ENCODE measurements at places on chromosomes 7 and 10.

- DNase-seq, result no peak
These were observed 34.7 kb downstream of the MINDY4 start for GRCh38 chr7:30805931-30806330.

DNA sequence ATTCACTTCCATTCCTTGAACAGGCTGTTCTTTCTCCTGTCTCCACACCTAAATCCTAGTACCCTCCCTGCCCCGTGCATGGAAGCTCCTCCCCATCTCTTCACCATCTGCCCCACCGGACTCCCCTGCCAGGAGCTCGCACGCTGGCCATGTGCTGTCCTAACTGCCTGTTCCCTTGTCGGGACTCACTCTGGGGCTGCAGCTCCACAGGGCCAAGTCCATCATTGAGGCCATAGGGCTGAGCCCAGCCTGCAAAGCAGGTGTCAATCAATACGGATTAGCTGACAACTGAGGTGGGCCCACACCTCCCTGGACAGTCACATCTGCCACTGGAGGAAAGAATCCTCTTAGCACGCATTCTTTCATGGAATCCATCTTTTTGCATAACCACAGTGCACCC lies 41.4 kb upstream of the DMBT1 start:
- no peak for DNase-seq

DNA sequence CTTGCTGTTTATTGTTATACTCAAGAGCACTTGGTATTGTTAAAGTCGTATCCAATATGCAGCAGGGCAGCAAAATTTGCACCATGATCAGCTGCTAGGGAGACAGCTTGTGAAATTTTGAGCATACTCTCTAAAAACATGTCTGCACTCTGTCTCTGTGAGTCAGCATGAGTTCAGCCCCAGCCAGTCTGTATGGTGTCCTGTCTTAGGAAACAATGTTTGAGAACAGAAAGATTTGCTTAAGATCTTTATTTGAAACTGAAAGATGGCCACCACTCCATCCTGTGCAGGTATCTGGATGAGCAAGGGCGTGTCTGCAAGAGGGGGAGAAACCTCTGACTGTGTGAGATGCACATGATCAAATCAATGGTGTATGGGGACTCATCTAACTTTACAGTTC lies 97.1 kb downstream of the GNAI1 start:
- DNase-seq, result no peak

DNA sequence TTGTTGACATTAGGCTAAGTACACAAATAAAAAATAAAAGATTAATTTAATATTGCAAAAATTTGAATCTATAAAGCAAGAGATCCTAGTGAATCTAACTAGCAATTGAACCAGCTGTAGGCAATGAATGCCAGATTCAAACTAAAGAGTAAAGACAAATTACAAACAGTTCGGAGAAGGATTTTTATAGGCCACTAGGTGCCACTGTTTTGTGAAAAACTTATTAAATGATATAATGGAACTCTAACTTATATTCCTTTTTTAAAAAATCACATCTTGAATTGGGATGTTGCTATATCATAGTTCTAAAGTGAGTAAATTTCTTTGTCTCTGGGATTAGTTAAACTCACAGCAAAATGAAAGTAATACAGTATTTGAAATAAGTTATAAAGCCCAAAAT lies 39.1 kb upstream of the GNAI1 start:
- no peak for DNase-seq

DNA sequence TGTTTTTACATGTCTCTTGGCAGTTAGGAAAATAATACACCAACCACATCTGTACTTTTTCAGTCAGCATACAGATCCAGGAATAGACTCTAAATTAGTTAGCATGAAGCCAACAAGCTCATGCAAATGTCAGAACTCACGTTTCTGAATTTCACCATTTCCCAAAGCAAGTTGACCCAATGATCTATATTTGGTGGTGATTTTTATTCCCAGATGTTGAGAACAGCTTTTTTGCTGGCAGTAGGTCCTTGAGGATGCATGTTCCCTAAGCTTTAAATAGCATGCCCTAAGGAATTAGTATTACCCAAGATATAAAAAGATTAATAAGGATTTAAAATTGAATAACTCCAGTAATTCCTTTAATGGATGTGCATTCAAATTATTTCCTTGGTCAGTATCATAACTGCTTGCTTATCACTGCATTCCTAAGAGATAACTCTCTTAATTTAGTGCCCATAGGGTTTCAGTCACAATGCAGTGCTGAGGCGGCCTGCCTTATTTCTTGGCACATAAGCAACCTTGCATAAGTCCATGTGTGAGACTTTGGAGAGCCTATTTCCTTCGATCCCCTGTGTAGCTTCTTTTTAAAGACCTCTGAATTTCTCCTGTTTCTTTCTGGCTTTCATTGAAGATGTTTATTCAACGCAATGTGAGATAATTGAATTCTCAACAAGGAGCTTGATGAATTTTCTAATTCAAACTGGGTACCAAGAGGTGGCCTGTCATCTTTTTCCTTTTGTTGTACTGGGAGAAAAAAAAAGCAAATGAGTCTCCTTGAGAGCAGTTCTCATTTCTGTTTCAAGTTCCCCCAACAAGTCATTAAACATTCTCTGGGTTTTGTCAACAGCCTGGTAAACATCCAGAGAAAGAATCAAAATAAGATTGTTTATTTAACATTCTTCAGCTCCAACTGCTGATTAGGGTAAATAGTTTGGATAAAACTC lies 135.3 kb upstream of the MEOX2 start:
- DNase-seq, result no peak

- DNase-seq, result no peak
These were observed 52.0 kb downstream of the ZNF22 start for GRCh38 chr10:45052700-45053099.

DNA sequence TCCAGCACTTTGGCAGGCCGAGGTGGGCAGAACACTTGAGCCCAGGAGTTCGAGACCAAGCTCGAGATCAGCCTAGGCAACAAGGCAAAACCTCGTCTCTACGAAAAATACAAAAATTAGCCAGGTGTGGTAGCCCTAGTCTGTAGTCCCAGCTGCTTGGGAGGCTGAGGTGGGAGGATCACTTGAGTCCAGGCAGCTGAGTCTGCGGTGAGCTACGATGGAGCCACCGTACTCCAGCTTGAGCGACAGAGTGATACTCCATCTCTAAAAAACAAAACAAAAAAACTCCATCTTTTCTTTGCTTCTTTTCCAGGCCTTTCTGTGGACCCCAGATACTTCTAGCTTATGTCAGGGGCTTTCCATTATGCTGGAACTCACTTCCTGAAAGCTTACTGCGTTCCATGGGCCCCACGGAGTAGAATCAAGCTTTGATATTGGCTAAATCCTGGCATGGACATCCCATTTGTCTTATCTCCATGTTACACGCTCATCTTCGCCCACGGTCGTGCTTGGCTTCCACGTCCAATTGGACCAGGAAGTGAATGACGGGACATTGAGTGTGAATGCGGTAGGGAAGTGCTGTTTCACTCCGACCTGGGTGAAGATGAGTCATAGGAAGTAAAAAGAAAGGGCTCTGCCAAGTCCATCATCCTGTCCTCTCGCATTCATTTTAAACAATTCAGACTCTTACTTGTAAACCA lies 45.7 kb downstream of the FAM171A1 start:
- no peak for DNase-seq

- no peak for DNase-seq
These were observed 622.6 kb upstream of the CELF2 start for GRCh38 chr10:10394933-10395658.

DNA sequence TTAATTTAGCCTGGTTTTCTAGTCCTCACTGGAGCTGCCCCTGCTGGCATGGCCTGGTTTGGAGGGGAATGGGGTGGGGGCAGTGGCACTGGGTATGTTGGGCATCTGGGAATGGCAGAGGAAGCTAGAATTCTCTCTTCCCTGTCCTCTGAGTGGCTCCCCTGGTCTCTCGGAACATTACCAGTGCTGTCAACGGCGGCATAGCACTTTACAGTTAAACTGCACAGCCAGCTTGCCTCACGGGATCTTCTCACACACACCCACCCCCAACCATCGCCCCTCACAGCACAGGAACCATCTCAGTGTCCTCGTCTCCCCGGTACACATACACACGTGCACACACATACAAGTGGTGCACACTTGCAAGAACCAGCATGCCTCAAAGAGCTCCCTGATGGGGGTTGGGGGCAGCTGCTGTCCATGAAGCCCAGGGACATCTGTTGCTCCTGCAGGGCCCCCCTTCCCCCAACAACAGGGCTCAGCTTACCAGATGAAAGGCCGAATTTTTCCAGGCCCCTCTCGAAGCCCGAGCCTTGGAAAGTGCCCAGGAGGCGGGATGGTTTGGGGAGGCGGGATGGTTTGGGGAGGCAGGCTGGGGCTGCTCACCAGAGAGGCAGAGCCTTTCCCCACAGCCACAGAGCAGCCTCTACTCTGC lies 41.0 kb downstream of the TSPAN15 start:
- no peak for DNase-seq

- no peak for DNase-seq
These were observed 59.9 kb upstream of the COL13A1 start for GRCh38 chr10:69741671-69742355.

GRCh38 chr10:3503299-3503698 lies 281.7 kb downstream of the KLF6 start:
- DNase-seq, result no peak

DNA sequence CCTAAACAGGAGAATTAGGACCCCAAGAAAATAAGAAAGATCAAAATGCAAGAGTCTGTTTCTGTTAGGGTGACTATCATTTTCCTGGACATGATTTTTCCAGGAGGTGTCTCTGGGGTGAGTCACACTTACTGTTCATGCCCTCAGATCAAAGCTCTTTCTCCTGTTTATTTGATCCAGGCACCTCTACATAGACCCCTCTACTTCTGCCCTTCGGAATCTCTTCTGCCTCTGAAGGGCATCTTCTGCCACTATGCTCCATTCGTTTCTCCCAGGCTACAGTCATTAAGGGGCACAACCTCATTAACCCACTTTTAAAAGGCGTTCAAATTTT lies 1328.0 kb downstream of the GATA3 start:
- no peak for DNase-seq

DNA sequence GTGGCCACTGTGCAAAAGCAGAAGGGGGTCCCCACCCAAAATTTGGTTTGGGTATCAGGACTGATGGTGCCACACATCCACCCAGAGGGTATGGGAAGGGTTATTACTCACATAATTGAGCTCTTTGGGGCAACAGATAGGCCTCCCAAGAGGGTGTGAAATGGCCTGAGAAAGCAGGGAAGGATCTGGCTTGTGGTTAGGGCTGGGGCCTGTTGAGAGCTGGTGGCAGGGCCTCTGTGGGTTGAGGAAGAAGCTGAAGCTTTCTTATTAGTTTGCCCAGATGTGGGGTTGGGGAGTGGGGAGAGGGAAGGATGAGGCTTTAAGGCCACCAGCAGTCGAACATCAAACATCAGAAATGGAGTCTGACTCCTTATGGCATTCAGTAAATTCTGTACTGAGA lies 18.3 kb upstream of the MKI67 start:
- no peak for DNase-seq

DNA sequence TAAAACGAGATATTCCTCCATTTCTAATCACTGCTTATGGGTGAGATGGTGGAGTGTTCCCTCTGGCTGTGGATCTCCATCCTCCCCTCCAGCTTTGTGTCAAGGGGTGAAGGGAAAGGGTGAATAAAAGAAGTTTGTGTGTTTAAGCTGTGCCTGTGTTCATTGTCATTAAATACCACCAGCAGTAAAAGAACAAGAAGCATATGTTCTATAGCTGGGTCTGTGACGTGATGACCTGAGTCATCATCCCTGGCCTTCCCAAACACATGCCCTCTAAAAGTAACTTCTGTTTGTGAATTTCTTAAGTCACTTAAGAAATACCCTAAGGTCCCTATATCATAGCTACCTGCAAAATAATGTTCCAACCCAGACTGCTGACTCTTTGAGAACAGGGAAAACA lies 104.9 kb downstream of the PPP1R17 start:
- no peak for DNase-seq

- no peak for DNase-seq
These were observed 111.3 kb upstream of the CHST15 start for GRCh38 chr10:124204726-124205125.

GRCh38 chr7:137878333-137878961 lies 31.7 kb upstream of the DGKI start:
- no peak for DNase-seq

DNA sequence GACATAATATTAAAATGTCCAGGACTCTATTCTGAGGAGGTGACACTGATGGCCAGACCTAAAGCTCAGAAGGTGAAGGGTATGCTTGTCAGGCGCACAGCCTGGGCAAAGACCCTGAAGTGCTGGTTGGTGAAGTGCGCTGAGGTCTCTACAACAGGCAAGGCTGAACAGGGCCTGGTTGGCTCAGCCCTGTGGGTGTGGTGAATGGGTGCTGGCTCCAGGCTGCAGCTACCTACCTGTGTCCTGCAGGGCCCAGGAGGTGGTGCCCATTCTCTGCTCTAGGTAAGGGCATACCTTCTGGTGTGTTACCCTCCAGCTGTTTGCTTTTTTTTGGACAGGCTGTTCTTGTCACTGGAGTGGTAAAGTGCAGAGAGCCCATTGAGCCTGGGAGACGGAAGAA lies 85.1 kb downstream of the RAMP3 start:
- DNase-seq, result no peak

GRCh38 chr10:52706332-52707070 lies 66.1 kb downstream of the MBL2 start:
- no peak for DNase-seq

GRCh38 chr7:45682836-45683555 lies 108.8 kb downstream of the ADCY1 start:
- DNase-seq, result no peak

- DNase-seq, result no peak
These were observed 25.2 kb downstream of the CREB3L2 start for GRCh38 chr7:137976696-137977095.

DNA sequence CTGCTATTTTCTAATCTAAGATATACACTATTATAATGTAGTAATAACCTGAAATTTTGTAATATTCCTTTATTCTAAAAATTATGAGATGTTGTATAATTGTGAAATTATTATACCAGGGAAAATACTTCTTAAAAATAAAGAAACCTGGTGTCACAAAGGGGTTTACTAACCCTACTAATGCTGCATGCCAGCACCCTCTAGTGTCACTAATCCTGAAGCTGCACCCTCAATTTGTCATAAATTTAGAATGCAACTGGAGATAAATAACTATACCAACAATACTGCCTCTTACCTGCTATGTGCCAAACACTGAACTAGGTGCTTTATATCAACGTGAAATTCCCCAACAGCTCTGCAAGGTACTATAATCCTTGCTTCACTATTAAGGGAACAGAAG lies 30.8 kb downstream of the TM9SF3 start:
- no peak for DNase-seq

DNA sequence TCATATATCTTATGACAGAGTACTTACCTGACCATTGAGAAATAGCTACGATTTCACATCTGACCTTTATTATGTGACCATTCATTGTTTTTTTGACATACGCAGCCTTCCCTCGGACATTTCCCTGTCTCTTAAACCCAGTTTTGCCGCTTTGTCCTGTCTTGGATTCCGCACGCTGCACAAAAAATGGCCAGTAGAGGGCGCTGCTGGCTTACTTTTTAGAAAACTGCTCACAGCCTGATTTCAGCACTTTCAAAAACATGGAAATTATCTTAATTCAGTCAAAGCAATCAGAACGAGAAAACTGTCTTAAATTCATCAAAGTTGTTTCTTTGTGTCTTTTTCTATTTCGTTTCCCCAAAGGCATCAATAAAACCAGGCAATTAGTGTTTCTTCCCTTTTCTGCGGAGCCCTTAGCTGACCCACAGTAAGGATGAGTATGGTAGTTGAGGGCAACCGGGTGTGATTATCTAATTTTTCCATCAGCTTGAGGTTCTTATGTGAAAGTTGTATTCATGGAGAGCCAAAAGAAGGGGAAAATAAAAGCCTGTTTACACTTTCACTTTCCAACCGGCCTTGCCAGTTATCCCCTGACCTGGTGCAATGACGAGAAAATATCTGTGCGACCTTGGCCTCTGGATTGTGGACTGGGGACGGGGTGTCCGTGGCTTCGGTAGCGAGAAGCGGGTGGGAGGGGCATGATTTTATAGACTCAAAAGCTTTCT lies 144.4 kb downstream of the DYNC1I1 start:
- DNase-seq, result peak; percentile 30
